ENCODE measurements at places on chromosomes 5 and 9. TPM values are rescaled to one million over a fixed set of nuclear protein-coding genes. Genes with fewer than 3 reads are reported as not detected.

IFNA1 gene
- total RNA-seq, result not detected

MLANA gene
- total RNA-seq, result not detected

PCDHB9 gene
- total RNA-seq, result 4.6 TPM

- H3K27ac ChIP-seq, result peak overlapping the region; percentile 92
- DNase-seq, result no peak
- H3K27me3 ChIP-seq, result peaks cover 24% of the 10 kb centered on the region
- H3K36me3 ChIP-seq, result no peaks in the 10 kb centered on the region
- H3K4me3 ChIP-seq, result peak overlapping the region; percentile 52
- H3K4me1 ChIP-seq, result peaks cover 14% of the 10 kb centered on the region
These were observed 789 bp downstream of the COL27A1 start for GRCh38 chr9:114155995-114156656.

DNA sequence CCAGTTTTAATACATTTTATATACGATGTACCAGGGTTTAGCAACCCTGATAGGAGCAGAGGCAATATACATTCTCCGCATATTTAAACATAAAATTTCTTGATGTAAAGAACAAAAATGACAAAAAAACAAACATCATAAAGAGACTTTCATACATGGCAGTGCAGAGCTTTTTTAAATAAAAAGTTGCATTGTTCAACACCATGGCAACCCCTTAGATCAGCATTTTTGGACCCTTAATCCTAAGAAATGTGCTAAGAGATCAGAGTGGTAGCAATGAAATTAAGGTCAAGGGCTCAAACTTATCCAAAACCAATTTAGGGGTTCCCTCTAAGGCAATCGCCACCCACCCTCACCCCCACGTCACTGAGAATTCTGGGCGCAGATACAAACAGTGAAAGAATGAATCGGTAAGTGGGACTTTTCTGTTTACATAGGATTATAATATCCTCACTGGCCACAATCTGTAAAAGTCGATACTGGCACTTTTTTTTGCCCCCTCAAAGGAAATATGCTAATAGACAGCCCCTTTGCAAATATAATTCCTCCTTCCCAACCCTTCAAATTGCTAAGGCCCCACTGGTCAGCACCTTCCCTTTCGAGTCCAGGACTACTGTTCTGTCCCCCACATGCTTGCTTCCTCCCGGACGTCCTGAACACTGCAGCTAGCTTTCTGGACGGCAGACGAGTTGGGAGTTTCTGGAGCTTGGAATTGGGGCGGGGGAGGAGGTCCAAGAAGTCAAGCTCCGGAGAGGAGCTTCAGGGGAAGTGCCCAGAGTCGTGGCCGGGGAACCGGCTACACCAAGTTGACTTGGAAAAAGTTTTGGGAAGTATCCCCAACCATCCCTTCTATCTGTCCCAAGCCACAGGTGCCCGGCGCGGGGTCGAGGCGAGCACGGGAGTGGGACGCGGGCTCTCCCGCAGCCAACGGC is 2.2 kb downstream of the GAS1 start:
- no peak for DNase-seq
- peak overlapping the region; percentile 75 for H3K4me3 ChIP-seq
- H3K27me3 ChIP-seq, result no peaks in the 10 kb centered on the region
- H3K36me3 ChIP-seq, result no peaks in the 10 kb centered on the region
- no peaks in the 10 kb centered on the region for H3K4me1 ChIP-seq

GRCh38 chr9:122212473-122213004 is 16.2 kb downstream of the LHX6 start:
- H3K4me1 ChIP-seq, result no peaks in the 10 kb centered on the region
- H3K4me3 ChIP-seq, result no peak overlapping the region
- no peak overlapping the region for H3K27ac ChIP-seq
- H3K27me3 ChIP-seq, result peaks cover 81% of the 10 kb centered on the region
- no peaks in the 10 kb centered on the region for H3K36me3 ChIP-seq

DNA sequence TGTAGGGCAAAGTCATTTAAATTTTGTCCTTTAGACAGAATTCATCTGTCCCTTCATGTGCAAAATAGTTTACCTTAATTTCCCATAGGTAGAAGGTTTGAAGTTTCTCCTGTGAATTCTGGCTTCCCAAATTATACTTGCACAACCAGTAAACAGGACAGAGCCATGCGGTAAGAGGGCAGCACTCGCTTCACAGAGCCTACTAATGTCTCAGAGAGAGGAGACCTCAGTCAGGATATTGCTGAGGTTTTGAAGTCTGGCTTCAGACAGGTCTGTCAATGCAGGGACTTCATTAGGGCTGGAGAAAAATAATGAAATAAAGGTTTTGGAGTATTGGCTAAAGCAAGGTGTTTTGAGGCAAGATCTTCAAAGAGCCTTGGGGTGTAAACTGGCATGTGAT is 91.4 kb downstream of the ANXA1 start:
- H3K36me3 ChIP-seq, result no peaks in the 10 kb centered on the region
- no peaks in the 10 kb centered on the region for H3K4me1 ChIP-seq
- no peaks in the 10 kb centered on the region for H3K27me3 ChIP-seq
- H3K4me3 ChIP-seq, result no peak overlapping the region
- no peak for DNase-seq

DNA sequence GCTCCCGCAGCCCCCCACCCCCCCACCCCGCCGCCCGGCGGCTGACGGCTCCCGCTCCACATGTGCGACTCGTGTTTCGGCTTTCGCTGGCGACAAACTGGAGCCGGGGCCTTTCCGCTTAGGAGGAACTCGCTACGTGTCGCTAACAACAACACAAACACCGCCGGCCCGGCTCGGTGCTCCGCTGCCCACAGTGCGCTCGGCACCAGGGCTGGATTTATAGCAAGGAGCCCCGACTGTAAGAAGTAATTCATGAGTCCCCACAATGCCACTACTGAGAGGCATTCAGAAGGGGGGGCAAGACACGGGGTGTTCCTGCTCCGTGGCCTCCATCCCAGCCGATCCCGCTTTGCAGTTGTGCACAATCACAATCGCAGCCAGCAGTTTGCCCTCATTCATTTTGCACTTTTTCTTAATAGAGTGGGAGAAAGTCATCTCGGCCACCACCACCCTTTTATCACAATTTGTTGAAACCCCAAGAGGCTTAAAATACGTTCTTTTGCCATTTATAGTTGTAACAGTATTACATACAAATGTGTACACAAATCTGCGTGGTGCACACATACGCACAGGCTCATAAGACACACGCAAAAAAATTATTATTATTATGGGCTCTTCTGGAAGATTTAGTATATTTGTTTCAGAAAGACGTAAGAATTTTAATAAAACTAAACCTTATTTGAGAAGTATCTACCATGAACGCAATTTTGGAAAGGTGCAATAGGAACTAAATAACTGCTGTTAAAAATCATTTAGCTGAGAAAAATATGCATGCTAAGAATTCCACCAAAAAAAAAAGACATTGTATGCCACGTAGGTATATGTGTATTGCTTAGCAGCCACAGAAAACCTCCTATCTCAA is 48.1 kb downstream of the EBF1 start:
- peaks cover 15% of the 10 kb centered on the region for H3K4me1 ChIP-seq
- no peaks in the 10 kb centered on the region for H3K27me3 ChIP-seq

- H3K4me1 ChIP-seq, result no peaks in the 10 kb centered on the region
- H3K36me3 ChIP-seq, result no peaks in the 10 kb centered on the region
- H3K27ac ChIP-seq, result no peak overlapping the region
These were observed 356.9 kb downstream of the SEMA5A start for GRCh38 chr5:9188956-9189355.

DNA sequence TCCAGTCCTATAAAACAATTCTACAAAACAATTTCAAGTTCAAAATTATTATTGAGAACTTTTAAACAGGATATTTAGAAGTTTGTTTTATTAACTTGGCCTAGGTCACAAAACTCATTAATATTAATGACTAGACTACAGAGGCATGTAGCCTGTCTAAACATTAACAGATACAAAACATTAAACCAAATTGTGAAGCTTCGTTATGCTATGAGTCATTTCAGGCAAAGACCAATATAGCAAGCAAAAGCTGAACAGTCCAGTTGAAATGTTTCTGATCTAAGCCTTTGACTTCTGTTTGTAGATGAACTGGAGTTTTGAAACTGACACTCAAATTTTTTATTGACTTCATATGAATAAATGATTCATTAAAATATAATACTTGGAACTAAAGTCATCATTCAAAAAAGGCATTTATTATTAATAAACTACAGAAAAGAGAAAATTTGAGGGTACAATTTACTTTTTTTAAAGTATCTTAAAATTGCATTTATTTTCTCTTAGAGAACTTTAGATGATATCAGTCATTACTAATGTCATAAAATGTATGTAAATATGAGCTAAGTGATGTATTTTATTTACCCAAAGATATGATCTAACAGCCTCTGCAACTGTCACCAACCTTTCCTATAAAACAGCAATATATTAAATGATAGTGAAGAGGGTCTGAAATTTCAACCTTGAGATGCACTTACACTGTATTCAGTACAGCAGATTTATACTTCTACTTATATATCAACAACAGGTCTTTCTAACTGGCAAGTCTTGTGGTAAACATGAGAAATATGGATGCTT is 188.8 kb downstream of the COMMD10 start:
- H3K27ac ChIP-seq, result no peak overlapping the region
- no peaks in the 10 kb centered on the region for H3K4me1 ChIP-seq
- no peak overlapping the region for H3K4me3 ChIP-seq
- DNase-seq, result no peak
- H3K27me3 ChIP-seq, result no peaks in the 10 kb centered on the region

GRCh38 chr9:16728137-16728508 is 142.3 kb downstream of the BNC2 start:
- DNase-seq, result no peak
- peak overlapping the region; percentile 55 for H3K4me3 ChIP-seq
- H3K36me3 ChIP-seq, result no peaks in the 10 kb centered on the region
- H3K27me3 ChIP-seq, result no peaks in the 10 kb centered on the region
- peaks cover 18% of the 10 kb centered on the region for H3K4me1 ChIP-seq

- H3K36me3 ChIP-seq, result no peaks in the 10 kb centered on the region
- no peak for DNase-seq
- no peak overlapping the region for H3K4me3 ChIP-seq
- H3K4me1 ChIP-seq, result peaks cover 6% of the 10 kb centered on the region
- H3K27ac ChIP-seq, result no peak overlapping the region
These were observed 3.9 kb upstream of the TMEM171 start for GRCh38 chr5:73116506-73116905.

GRCh38 chr9:7284517-7284916 is 515.1 kb downstream of the DMAC1 start:
- H3K27ac ChIP-seq, result no peak overlapping the region
- H3K27me3 ChIP-seq, result no peaks in the 10 kb centered on the region
- DNase-seq, result no peak
- no peaks in the 10 kb centered on the region for H3K36me3 ChIP-seq

DNA sequence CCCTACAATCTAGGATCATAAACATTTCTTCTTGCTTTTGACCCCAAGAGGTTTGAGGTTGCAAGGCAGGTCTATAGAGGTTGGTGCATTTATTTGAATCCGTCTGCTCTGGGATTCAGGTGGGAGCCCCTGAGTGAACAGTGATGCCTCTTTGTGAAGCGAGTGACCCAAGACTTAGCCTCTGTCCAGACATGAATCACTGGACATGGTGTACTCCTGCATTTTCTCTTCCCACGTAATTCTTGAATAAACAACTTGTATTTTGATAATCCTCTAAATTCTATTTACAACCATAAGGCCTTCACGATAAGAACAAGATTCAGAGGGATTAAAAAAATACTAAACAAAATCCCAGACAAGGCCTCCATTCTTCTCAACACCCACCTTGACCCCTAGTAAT is 67.5 kb upstream of the PLPP6 start:
- H3K4me3 ChIP-seq, result no peak overlapping the region
- H3K36me3 ChIP-seq, result no peaks in the 10 kb centered on the region
- H3K27me3 ChIP-seq, result no peaks in the 10 kb centered on the region
- peaks cover 28% of the 10 kb centered on the region for H3K4me1 ChIP-seq

DNA sequence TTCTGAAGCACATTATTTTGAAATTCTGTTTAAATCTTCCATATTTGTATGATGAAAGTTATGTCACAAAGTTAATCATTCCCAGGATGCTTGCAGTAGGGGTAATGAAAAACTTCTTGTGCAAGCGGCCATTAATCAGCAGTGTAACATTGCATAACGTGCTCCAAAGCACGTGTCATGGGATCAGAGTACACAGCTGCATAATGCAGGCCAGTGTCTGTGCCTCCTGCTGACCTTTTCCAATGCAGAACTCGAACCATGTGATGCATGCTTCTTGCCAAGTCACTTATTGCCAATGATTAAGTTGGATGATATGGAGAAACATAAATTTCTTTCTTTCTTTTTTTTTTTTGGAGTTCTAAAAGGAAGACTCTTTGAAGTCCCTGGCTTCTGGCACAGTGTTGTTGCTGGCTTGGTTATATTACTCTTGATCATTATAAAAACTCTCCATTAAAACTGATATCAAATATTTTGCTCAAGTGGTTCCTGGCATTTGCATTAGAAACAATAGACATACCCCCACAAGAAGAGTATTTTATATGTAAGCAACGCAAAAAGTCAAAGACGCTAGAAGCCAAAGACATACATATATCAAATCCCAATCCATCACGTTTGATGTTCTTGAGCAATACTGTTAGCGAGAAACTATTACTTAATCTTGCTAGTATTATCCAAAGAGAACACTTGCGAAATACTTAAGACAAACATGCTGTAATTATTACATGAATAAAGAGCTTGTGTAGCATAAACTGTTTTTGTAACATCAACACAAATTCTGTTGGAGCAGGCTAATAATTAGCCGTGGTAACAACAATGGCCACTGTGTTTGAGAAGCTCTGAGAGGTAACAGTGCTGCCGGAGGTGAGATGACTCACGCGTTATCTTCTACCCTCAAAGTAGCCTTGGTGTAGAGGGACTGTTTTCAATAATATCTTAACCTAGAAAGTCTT is 164.2 kb downstream of the AUH start:
- H3K27ac ChIP-seq, result peak overlapping the region; percentile 67
- DNase-seq, result peak; percentile 71
- no peaks in the 10 kb centered on the region for H3K27me3 ChIP-seq
- peaks cover 54% of the 10 kb centered on the region for H3K4me1 ChIP-seq

DNA sequence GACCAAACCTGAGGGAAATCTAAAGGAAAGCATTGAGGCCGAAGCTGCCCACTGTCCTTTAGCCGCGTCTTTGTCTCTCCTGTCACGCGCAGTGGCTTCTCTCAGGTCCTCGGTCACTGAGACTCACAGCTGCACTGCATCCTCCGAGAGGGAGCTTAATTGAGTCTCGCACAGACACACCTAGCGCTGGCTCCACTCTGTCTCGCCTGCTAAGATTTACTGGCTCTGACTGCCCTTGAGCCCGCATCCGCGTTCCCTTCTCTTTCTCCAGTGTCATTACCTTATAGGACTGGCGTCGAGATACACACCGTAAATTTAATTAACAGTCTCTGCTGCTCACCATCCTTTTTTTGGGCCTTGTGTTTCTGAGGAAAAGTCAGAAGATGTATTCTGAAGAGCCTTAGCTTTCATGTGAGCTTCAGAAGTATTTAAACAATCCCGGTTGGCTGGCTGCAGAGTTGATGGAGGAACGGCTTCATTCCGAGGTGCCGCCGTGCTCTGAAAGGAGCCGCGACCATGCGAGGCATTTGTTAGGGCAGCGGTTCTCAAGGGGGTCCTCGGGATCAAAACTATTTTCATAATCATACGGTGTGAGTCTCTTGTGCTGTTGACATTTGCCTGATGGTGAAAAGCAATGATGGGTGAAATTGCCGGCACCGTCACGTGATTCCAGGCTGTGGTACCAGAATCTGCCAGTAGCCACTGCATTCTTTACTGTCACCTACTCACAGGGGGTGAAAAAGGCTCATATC is 58.3 kb downstream of the GPR107 start:
- H3K4me3 ChIP-seq, result no peak overlapping the region
- H3K4me1 ChIP-seq, result no peaks in the 10 kb centered on the region
- DNase-seq, result no peak
- H3K27me3 ChIP-seq, result no peaks in the 10 kb centered on the region
- peaks cover 4% of the 10 kb centered on the region for H3K36me3 ChIP-seq
- H3K27ac ChIP-seq, result no peak overlapping the region

Measured in tibial nerve (tissue), 4 donors.